ENCODE measurements at places on chromosomes 4 and X.

DNA sequence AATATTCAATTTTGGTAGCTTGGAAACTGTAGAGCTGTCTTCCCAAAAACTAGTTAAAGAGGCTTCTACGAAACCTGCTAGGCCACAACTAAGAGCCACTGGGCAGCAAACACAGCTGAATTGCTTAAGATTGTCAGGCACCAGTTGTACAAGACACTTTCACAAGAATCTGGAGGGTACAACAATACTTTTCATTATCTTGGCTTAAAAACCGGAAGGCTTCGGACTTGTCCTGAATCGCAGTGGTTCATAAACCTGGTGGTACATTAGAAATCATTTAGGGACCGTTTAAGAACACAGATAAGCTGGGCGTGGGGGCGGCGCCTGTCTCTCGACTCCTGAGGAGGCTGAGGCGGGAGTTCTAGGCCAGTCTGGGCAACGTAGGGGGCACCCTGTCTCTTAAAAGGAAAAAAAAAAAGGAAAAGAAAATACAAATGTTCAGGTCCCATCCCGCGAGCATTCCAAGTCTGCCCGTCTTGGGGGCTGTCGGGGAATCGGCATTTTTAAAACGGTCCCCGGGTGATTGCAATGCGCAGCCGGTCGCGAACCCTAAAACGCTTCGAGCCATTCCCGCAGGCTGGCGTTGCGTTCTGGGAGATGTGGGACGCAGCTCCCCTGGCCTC is 763 bp downstream of the PYURF start:
- DNase-seq, result peak; percentile 43

DNA sequence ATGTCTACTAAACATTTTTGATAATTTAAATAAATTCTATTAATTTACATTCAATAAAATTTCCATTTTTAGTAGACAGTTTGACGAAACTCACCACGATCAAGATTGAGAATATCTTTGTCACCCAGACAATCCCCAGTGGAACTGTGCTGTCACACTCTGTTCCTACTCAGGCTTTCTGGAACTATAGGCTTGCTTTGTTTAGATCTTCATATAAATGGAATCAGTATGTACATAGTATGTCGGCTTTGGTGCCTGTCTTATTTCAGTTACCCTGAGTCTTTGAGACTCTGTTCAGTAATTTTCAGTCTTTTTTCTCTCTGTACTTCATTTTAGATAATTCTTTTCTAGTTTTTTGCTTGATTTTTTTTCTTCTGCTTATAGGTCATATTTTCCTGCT is 163.5 kb upstream of the EMCN start:
- no peak for DNase-seq

GRCh38 chr4:64305565-64306254 is 103.5 kb downstream of the TECRL start:
- DNase-seq, result no peak

DNA sequence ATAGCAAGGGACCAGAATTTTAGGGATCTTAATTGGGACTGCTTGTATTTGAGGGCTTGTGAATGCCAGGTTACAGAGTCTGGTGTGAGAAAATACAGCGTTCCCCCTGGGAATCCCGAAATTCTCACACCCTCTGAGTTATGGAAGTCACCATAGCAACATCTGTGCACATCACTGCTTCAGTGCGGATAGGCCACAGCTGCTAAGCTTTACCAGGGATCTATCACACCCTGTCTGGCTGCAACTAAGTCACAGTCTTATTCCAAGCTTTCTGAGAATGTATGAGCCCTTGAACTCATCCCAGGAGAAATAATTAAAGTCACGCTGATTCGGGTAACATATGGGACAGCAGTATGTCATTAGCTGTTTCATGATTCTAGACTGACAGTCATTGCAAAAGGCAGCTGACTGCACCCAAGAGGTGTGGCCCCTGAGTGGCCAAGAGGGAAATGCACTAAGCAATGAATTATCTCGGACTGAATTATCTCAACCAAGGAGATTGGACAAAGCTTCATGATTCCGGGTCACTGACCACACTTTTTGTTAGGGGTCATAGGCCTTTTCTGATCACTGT is 46.7 kb upstream of the BTC start:
- no peak for DNase-seq

DNA sequence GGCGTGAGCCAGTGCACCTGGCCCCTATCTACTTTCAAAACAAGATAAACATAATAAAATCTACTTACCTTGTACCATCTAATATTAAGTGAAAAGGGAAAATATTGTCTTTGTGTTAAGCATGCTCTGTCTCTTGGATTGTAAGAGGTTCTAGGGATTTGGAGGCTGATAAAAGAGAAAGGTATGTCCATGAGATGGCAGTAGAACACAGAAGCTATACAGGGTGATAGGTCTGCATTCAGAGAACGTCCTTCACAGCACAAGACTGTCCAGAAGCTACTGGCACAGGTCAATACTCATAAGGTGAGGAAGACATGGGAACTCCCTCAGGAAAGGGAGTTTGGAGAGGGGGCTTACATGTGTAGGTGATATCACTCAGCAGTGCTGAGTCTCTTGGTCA is 135.5 kb downstream of the TMEM47 start:
- no peak for DNase-seq

DNA sequence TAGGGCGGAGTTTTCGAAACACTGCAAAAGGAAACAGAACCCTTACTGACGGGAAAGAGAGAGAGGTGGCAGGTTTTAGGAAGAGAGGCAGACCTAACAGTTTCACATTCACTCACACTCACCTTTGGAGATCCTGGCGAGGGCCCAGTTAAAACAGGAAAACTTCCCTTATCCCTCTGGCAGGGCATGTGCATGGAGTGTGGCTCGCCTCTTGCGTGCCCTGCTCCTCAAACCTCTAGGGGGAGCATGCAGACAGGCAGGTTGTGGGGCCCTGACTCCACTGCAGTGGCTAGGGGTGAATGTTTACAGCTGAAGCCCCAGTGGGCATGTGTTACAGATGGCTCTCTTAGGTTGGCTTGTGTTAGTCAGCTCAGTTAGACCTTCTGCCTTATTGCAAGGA is 451.5 kb downstream of the UBE2NL start:
- DNase-seq, result no peak

DNA sequence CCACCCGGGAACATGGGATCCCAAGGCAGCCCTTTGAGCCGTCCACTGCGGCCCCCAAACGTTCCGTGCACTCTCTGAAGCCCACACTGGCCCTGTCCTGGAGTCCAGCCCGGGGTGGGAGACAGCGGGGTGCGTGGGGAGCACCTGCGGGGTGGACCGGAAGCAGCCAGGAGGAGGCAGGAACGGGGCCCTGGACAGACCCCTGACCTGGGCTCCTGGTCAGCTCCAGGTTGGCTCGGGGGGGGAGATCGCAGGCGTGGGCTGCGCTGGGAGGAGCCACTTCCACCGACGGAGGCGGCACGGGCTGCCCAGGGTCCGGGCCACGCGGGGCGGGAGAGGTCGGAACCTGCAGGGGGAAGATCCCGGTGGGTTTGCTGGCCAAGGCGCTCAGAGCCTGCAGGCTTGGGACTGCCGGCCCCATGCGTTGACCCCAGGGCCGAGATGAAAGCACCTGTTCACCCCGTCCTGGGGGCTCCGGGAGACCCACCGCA is 5.7 kb upstream of the PLCXD1 start:
- DNase-seq, result no peak

GRCh38 chrX:134544513-134545151 is 84.7 kb downstream of the HPRT1 start:
- no peak for DNase-seq

DNA sequence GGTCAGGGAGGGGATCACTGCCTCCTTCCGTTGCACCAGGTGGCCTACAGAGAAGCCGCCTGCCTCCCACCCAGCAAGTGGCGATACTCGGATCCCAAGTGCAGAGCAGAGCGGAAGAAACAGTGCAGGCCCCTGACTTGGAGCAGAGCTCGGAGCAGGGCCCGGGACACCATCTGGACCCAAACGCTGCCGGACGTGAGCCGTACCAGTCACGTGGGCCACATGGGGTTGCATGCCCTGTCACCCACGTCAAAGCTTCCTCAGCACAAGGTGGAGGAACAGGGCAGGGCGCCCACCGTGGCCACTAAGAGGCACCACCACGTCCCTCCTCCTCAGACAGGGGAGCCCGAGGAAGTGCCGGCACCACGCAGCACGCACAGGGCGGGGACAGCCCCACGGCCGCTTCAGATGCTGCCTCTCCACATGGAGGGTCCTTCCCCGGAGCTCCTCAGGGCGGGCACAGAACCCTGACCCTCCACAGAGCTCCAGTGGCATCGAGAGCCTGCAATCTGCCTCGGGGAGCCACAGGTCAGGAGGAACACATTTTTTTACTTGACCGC is 18.7 kb downstream of the ZFYVE28 start:
- no peak for DNase-seq

DNA sequence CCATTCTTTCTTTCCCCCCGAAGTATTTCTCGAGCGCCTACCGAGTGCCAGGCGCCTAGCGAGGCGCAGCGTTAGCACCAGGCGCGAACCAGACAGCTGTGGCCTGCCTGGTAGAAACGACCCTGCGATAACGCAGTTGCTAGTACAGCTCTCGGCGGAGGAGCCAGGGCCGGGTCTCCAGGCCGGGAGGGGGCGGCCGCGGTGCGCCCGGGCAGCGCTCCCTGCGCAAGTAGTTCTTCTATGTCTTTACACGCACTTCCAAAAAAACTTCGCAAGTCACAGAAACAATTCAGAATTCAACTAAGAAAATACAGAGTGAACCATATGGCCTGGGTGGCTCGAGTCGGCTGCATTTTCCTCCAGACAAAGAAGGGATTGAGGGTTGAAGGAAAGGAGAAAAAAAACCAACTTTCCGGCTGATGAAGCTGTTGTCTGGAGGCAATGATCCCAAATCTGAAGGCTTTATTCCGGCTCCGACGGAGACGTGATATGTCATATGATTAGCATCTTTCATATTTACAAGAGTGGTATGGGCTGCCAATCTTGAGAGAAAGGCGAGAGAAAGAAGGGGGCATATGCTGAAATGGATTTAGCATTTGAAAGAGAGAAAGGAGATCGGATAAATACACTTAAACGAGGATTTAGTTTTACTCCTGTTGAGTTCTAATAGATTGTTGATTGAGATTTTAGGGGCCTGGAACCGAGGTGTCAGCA is 7.2 kb upstream of the NEUROG2 start:
- peak; percentile 59 for DNase-seq

DNA sequence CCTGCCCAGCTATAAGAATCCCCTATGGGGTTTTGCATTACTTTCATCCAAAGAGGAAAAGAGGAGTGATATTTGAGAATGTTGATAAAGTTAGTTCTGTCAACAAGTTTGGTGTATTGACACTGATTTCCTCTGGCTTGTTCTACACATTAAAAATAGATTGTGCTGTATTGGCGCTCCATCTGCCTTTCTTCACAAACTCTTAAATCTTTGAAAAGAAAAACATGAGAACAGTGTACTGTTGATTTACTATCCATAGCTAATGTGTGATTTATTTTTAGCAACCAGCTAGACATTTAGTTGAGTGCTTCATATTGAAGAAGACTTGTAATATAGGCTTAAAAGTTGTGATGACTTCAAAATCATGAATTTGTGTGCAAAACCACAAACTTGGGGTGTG is 261.2 kb upstream of the ANKRD50 start:
- DNase-seq, result no peak

DNA sequence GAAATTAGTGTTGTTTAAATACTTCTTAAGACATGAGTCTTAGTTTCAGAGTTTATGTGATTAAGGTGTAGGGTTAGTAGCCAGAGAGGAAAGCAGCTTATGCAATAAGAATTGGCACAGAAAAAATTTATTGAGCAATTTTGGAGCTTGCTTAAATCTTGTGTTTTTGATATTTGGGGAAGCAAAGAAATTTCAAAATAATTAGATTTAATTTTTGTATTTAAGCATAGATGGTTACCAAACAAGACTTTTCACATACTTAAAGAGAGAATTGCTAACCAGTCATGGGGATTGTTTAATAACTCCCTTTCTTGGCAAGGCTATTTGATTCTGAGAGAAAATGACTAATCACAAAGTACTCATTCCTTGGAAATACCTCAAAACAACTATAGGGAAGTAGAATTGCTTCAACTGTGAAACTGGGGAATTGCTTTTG is 202.0 kb upstream of the GRID2 start:
- no peak for DNase-seq

DNA sequence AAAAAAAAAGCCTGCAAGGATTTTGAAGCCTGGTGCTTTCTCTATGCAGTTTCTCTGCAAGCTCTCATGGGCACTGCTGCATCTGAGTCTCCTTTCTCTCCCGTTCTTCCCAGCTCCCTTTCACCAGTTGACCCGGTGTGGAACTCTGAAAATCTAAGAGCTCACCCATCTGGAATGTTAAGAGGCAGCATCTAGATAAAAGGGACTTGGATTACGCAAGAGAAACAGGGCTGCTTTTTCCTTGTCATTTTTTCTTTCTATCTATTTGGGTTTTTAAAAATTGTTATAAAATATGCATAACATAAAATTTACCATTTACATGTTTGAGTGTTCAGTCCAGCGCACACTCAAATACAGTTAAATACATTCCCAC is 95.2 kb upstream of the RPS6KA3 start:
- DNase-seq, result no peak

GRCh38 chr4:61663310-61663709 is 463.2 kb downstream of the ADGRL3 start:
- DNase-seq, result no peak

- DNase-seq, result peak; percentile 20
These were observed 6.2 kb downstream of the NR0B1 start for GRCh38 chrX:30302956-30303355.

- no peak for DNase-seq
These were observed 567.7 kb downstream of the MAGEB5 start for GRCh38 chrX:26783512-26784225.

DNA sequence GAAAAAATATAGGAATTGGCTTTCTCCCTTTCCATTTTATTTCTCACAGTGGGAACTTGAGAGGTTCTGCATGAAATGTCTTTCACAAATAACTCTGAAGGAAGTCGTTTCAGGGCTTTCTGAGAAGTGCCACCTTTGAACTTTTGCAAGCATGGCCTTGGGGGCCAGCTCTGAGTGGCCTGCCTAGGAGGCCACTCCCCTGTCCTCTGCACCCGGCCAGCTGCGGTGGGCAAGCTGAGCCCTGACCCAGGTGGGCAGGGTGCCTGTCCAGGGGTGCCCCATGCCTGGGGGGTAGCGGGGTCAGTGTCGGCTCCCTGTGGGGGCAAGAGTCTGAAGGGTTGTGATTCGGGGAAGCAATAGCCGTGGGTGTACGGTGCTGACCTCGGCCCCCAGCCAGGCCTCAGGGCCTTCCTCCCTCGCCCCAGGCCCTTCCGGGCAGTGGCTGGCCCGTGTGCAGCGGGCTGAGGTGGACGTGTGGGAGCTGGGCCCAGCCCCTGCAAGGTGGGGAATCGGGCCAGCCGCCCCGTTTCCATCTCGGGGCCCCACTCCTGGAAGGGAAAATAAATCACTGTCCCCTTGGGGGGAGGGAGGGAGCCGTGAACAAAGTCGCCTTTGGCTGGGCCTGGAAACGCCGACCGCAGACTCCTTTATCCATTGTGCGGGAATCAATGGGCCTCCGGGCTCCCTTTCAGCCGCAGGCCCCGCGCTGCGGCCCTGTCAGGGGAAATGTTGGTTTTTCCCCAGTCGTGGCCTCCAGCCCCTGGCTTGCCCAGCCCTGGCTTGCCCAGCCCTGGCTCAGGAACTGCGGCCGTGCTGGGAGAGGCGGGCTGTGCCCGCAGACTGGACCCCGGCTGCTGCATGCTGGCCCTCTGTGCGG is 3.1 kb downstream of the FGFRL1 start:
- DNase-seq, result no peak

Data from MG63 (cell line).